Dermis blood vessel endothelial cell (primary cell): ENCODE measurements at places on chromosomes 16 and 17. TPM values are rescaled to one million over a fixed set of nuclear protein-coding genes. Genes with fewer than 3 reads are reported as not detected.

DNA sequence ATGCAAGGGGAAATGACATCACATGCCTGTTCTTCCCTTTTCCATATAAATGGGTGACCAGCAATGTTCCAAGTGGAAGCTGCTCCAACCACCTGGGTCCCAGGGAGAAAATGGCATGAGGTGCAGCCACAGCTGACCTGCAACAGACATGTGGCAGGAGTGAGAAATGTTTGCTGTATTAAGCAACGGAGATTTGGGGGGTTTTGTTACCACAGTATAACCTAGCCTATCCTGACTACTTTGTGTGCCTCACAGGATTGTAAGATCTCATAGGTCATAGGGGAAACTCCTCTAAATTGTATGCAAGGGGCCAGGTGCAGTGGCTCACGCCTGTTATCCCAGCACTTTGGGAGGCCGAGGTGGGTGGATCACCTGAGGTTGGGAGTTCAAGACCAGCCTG, 12.0 kb downstream of the CDIPT start:
- DNase-seq: no peak

DNA sequence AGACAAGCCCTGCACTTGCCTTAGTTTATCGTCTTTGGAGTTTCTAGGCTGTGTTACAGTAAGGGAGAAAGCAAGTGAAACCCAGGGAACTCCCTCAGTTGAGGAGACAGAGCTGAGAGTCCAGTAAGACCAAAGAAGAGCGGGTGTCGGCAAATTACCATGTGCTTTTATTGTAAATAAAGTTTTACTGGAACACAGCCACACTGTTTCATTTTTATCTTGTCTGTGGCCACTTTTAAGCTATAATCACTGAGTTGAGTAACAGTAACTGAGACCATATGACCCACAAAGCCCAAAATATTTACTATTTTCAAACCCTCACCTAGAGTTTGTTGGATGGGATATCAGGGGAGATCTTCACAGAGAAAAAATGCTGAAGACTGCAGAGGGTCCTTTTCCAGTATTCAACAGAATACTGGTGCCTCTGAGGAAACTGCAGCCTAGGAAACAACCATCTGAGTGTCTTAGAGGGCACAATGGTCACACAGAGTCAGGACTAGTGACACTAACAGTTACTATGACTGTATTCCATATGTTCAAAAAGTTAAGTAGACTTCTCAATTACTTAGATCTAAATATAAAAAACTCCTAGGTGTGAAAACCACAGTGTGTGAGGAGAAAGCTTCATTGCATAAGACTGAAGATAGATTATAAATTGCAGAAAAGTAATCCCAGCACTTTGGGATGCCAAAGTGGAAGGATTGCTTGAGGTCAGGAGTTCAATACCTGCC, 351.1 kb upstream of the TBX2 start:
- no peak for DNase-seq

GRCh38 chr17:71375948-71376347, 744.9 kb upstream of the SOX9 start:
- DNase-seq: no peak

- no peak for DNase-seq
Measured at GRCh38 chr16:80120899-80121521, 419.8 kb upstream of the DYNLRB2 start.

DNA sequence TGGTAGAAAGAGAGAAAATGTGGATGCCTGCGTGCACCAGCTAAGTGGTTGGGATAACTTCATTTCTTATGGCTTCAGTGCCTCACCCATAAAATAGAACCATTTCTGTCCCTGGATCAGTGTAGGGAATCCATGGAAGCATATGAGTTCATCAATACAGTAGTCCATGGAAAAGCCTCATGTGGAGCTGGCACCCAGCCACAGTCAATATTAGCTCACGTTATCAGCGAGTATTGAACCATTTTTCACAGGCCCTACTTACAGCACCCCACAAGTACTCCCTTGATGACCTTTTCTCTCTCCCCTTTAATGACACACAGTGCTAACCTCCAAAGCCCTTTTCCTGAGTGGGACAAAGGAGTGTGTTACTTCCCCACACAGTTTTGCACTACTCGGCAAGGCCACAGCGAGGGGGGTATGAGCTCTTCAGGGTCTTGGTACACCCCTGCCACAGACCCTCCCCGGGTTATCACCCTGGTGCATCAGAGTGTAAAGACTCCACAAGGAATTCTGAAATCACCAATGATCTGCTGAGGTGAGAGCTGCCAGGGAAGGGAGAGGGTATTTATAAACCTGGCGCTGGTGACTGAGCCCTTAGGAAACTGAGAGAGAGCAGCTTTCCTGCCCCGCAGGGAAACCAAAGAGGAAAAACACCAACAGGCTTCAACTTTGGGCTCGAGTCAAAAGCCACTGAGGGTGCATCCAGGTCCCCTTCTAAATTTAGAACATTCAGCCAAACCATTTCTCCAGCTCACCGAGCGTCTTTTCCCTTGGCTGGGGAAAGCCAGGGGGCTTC, 36.9 kb downstream of the DYNLRB2 start:
- DNase-seq: no peak

GRCh38 chr17:10177913-10178505, 20.4 kb downstream of the GAS7 start:
- DNase-seq: no peak

DNA sequence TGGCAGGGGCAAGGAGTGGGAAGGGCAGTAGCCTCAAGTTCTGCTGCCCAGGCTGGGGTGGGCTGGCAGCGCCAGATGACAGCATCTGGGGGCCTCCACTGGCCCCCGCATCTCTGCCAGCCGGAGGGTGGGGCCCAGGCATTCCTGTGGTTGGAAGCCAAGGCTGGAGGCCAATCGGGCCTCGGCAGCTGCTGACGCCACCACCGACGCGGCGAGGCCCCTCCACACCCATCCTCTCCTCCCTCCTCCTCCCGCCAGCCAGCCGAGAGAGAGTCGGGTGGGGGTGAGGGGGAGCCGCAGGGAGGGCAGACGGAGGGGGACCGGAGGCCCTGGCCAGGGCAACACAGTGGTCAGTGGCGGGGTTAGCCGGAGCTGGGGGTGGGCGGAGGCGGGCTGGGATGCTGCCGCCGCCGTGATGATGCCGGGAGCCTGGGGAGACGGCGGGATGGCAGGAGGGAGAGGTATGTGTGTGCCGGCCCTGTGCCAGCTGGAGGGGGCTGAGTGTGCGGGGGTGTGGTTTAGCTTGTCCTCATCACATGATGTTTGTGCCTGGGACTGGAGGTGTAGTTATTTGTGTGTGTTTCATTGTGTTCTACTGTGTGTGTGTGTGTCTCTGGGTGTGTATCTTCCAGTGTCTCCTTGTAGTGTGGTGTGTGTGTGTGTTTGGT, 36.6 kb downstream of the ARHGAP23 start:
- peak; percentile 86 for DNase-seq

DNA sequence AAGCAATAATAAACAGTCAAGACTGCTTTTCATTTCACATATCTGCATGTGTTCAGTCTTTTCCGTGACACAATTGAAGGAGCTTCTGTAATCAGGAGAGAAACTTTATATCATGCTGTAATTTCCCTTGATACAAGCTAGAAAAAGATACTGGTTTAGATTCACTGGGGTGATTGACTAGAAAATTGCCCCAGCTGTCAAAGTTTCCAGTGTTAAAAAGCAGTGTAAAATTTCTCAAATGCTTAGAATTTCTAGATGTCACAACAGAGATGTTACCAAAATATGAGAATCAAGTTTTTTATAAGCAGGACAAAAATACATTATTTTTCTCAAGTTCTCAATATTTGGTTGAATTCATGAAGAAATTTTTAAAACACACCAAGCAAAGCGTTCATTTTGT, 292.4 kb upstream of the HSBP1 start:
- DNase-seq: no peak

Gene MYLK3
- 0.34 and 0.37 TPM in 2 replicates for total RNA-seq

Gene UTS2R
- total RNA-seq: not detected in 2 replicates

Gene FDXR
- total RNA-seq: 36.2 and 59.5 TPM in 2 replicates

Gene CCL7
- 0.23 TPM in 1 of 2 replicates, not detected in the other for total RNA-seq
